ENCODE measurements at places on chromosomes 5 and 9.

DNA sequence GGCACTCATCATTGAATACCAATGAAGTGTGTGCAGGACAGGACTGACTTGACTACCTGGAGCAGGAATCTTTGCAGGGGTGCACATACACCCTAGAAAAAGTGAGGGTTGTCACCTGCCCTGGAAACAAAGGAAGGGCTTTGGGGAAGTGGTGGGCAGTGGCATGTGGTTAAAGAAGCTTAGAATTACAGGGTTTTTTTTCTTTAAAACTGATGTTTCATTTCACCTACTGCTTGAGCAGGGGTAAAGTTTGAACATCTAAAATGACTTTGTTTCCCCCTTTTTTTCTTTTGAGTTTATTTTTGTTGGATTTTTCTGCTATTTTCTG is 2.0 kb upstream of the KDM3B start:
- DNase-seq = no peak

DNA sequence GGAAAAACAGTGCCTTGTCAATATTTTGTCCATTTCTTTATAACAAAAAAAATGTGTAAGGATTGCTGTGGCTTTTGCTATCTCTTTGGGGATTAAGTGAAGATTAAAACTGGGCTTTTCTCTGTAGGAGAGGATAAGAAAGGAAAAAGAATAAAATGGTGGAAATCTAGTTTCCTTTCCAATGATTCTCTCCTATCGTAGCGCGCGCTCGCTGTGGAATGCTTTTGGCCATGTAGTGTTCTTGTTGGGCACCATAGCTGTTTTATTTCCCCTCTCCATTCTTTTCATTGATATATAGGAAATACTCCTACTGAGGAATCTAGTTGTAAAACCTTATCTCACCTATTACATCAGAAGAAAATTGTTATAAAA is 1.5 kb downstream of the STXBP1 start:
- DNase-seq = no peak

DNA sequence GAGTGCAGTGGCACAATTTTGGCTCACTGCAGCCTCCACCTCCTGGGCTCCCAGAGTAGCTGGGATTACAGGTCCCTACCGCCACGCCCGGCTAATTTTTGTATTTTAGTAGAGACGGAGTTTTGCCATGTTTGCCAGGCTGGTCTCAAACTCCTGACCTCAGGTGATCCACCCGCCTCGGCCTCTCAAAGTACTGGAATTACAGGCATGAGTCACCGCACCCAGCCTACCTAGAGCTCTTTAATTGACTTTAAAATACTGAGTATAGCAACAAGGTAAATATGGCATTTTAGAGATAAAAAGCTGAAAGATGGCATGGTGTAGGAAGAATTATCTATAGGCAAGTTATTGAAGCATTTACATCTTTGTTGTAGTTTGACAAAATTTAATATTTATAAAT is 21.0 kb downstream of the APC start:
- no peak for DNase-seq

GRCh38 chr5:23025629-23026233 is 172.6 kb upstream of the CDH12 start:
- DNase-seq = no peak

GRCh38 chr5:118224546-118224945 is 763.8 kb downstream of the DTWD2 start:
- DNase-seq = no peak

DNA sequence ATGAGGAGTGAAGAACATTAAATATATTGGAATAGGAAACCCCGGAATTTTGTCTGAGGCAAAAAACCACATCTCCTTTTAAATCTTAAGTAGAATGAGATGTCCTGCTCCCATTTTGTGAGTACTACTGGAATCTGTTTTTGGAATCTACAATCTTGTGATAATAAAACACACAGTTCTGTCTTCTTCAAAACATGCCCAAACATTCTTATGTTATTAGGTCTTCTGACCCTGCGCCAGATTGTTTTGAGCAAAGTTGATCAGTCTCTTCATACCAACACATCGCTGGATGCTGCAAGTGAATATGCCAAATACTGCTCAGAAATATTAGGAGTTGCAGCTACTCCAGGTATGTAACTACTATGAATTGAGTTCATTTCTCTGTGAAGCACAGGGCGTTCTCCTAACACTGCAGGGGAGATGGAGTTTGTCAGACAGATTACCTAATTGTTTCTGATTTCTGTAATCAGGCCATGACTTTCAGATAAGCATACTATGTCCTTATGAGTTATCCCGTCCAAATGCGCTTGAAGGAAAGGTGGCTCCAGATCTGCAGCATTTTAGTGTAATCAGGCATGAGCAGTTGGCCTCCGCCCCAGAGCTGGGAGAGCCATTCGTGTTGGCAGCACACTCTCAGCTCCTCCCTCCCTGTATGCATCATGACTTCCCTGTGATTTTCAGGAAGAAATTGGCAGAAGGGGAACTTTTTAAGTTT is 88.0 kb downstream of the NLN start:
- no peak for DNase-seq

DNA sequence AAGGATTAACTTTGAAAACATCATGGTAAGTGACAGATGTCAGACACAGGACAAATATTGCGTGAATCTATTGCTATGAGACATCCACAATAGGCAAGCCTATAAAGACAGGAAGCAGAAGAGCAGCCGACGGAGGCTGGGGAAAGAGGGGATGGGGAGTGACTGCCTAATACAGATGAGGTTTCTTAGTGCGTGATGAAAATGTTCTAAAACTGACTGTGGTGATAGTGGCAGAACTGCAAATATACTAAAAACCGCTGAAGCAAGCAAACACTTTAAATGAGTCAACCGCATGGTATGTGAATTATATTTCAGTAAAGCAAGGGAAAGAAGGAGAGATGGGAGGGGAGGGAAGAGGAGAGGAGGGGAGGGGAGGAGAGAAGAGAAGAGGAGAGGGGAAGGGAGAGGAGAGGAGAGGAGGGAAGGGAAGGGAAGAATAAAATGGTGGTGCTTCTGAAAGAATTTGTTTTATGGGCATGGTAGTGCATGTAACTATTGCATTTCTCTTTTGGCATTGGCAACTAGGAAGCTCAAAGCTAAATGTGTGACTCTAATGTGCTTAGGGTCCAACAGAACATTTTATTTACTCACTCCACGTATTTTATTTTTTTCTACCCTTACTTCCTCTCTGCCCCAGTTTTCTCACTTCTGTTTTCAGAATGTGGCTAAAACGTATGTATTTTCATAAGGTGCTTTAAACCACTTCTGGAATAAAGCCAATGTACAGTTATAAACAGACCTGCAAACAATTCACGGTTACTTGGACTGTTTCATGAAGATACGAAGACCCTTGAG is 21.3 kb downstream of the AKNA start:
- DNase-seq = no peak

GRCh38 chr5:17069995-17070511 is 134.0 kb upstream of the MYO10 start:
- no peak for DNase-seq

GRCh38 chr5:72228960-72229359 is 91.1 kb downstream of the MRPS27 start:
- no peak for DNase-seq

DNA sequence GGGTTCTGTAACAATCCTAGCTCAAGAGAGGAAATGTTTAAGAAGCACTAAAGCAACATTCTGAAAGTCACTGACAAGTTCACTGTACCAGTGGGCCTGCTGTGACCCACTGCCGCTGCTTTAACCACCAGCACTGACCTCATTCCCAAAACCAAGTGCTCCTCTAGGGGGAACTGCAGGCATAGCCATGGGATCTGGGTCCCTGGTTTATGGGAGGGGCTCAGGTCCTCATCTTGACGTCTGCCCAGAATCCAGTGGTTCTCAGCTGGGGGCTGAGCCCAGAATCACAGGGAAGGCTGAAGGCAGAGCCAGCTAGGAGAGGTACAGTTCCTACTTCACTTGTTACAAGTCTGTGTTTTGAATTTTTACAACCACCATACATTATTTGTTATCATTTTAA is 36.1 kb upstream of the SLC2A8 start:
- DNase-seq = no peak

GRCh38 chr9:89978185-89978584 is 373.4 kb downstream of the GADD45G start:
- DNase-seq = no peak

DNA sequence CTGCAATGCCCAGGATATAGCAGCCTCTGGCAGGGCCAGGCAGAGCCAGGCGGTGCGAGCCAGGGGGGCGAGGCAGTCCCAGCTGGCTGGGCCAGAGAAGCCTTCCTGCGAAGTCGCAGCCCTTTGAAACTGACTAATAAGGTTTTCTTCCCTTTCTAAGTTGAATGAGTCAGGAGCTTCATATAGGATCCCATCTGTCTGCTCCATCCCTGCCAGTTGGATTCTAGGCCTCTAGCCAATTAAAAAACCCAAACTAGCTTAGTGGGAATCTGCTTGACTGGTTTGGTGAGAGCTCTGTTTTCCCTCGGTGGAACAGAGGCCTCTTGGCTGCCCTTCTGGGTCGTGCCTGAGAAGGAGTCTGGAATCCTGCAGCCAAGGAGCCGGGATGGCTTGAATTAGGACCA is 70.1 kb upstream of the RAPGEF1 start:
- no peak for DNase-seq

DNA sequence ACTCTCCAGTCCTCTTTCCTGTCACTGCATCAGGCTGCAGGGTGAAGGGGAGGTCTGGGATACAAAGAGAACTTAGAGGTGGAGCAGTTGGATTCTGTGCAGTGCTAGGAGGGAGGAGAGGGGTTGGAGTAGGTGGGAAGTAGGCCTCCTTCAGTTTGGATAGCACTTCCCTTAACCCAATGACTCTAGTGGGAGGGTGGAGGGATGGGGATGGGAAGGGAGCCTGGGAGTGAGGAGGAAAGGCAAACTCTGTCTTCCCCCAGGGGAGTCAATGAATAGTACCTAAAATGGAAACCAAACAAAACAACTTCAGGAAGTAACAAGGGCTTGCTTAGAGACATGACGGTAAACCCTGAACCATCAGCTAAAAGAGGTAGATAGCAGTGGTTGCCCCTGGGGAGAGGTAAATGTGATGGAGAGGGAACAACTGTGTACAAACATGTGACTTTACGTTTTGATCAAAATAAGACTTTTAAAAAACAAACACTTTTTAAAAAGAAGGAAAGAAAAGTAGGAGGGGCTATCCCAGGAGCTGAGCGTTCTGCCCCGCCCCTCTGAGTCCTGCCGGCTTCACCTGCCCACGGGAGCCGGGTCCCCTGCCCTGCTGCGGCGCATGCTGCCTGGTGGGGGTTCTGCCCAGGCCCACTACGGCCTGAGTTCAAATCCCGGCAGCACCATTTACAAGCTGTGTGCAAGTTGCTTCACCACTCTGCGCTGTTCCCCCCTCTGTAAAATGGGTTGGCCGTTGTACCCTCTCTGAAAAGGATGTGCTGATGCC is 30.9 kb downstream of the GSN start:
- DNase-seq = no peak

GRCh38 chr5:140342287-140342686 is 4.1 kb downstream of the HBEGF start:
- DNase-seq = no peak

DNA sequence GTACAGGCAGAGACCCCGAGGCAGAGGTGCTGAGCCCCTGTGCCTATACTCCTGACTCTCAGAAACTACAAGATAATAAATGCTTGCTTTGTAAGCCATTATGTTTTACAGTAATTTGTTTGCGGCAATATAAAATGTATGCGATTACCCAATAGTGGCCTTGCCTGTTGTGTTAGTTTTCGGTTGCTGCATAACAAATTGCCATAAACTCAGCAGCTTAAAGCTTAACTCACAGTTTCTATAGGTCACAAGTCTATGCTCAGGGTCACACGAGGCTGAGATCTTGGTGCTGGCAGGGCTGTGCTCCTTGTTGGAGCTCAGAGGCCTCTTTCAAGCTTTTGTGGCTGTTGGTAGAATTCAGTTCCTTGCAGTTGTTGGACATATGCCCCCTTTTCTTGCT is 114.8 kb downstream of the COL23A1 start:
- DNase-seq = no peak

- DNase-seq = no peak
Observed at GRCh38 chr5:180467028-180467975, 26.9 kb upstream of the CNOT6 start.

- no peak for DNase-seq
Observed at GRCh38 chr5:40033009-40033408, 608.2 kb upstream of the DAB2 start.

DNA sequence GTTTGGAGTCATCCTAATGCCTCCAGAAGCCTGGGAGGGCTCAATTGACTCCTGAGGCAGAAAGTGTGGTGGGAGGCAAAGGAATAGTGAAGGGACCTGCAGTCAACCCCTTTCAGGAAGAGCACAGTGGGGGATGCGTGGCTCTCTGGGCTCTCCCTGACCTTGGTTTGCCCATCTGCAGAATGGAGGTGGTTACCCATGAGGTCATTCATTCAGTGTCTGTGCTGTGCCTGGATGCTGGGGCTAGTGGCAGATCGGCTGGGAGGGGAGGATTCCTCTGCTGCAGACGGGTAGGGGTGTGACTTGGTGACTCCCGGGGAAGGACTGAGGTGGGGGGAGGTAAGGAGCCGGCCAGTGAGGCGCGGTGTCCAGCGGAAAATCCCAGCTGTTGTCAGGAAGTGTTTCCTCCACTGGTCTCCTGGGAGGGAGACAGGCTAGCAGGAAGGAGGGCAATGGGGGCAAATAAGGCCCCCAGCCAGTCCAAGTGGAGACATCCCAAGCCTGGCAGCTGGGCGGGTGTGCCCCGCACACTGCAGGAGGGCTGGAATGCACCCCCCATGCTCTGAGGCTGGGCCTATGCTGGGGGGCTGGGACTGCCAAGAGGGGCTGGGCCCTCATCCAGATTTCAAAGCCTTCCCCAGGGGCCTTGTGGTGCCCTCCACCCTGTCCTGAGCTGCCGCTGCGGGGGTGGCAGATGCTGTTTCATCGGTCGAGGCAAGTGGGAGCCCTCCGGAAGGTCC is 10.9 kb downstream of the CXXC5 start:
- DNase-seq = no peak

DNA sequence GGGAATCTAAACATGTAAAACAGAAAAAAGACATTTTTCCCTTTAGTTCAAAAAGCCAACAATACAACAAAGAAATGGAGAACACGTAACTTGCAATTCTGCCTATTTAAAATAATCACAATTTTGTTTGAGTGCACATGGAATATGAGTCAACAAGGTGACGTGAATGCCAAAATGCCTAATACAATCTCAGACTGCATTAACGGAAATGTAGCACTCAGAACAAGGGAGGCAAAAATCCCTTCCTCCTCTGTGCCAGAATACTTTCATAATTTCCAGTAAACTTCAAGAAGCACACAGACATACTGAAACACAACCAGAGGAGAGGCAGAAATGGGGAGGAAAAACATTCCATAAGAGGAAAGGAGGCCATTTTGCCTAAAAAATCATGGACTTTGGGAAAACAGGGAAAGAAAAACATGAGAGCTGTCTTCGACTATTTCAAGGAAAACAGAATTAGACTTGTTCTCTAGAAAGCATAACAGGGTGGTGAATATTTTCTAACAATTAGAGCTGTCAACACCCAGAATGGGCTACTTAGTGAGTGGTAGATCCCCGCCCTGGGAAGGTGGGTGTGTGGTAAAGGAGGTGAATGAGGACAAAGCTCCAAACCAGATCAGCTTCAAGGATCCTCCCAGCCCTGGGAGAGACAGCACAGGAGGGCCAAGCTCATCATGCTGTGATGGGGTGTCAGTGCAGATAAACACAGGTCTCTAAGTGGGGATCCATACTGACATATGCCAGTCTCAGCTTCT is 48.2 kb downstream of the ABCA1 start:
- DNase-seq = no peak

All from stimulated activated CD8-positive, alpha-beta memory T cell treated with anti-CD3 and anti-CD28 coated beads, Interleukin-7, amount 100 ng/mL, for 1 hour (primary cell).